ENCODE measurements at places on chromosomes 4 and X. TPM values are rescaled to one million over a fixed set of nuclear protein-coding genes. Genes with fewer than 3 reads are reported as not detected.

TMPRSS11B gene
- total RNA-seq, result 0.27 TPM

GRCh38 chr4:168411318-168412150, 68.8 kb downstream of the DDX60L start:
- no peaks in the 10 kb centered on the region for H3K36me3 ChIP-seq
- no peak overlapping the region for H3K27ac ChIP-seq
- no peak overlapping the region for H3K4me3 ChIP-seq
- no peak for DNase-seq
- H3K4me1 ChIP-seq, result peaks cover 21% of the 10 kb centered on the region
- H3K27me3 ChIP-seq, result no peaks in the 10 kb centered on the region

DNA sequence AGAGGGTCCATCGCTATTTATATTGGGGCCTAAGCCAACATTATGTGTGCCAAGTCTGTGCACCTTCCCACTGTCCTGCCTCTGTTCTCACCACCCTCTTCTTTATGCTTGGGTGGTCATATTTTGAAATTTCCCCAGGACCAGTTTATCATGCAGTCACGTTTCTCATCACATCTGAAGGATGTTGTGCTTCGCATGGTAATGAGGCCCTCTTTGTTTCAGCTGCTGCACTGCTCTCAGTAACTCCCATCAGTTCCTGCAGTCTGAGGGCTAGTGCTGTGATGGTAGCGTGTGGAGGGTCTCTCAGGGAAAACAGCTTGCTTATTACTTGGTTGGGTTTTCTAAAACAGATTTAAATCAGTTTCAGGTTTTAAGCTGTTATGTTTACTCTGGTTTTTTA, 288.0 kb downstream of the AFF2 start:
- no peak overlapping the region for H3K4me3 ChIP-seq
- no peaks in the 10 kb centered on the region for H3K4me1 ChIP-seq
- H3K36me3 ChIP-seq, result no peaks in the 10 kb centered on the region
- no peak for DNase-seq
- no peak overlapping the region for H3K27ac ChIP-seq

DNA sequence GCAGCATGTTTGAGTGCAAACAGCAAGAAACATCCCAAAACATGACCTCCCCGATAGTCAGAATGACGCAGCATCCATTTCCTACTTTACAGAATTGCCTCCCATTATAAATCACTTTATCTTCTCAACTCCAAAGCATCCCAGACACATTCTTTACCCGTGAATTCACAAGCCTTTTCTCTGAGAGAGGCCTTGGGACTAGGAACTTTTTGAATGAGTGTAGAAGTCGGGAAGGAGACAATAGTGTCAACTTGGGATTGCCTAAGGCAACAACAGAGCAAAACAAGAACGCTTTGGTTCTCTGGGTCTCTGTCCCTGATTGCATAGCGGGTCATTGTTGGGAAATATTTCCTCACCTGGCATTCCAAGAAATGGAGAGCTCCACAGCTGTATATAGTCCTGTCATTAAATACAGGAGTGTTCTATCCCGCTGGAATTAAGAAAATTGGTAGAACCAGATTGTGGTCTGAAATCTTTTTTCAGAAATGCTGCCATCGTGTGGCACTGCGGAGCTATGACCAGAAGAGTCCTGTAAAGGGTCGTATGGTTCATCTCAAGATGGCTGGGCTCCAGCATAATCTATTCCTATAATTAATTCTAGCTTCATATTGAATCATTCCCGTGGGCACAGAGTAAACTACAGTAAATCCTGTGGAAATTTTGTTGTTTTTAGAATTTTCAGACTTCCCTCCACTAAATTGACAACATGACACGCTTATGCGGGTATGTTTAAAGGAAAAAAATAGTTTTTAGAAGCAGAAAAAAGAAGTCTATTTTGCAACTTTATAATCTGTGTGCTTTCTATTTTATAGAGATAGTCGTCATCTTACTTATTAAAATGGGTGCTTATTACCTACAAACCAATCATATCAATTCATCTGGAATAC, 2.0 kb upstream of the SPP1 start:
- H3K4me1 ChIP-seq, result peaks cover 27% of the 10 kb centered on the region
- peak; percentile 94 for DNase-seq
- H3K4me3 ChIP-seq, result peak overlapping the region; percentile 47
- H3K27me3 ChIP-seq, result no peaks in the 10 kb centered on the region

DNA sequence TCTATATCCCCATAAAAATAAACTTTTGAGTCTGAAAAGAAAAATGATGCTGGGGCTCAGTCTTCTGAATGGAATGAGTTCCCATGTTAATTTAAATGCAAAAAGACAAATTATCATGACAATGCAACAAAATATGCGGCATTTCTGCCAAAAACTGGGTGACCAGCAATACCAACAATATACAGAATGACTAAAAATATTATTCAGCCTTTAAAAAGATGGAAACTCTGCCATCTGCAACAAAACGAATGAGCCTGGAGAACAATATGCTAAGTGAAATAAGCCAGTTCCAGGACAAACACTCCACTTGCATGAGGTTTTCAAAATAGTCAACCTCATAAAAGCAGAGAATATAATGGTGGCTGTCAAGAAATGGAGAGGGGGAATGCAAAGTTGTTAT, 558.5 kb downstream of the IL15 start:
- H3K4me3 ChIP-seq, result no peak overlapping the region
- DNase-seq, result peak; percentile 57
- no peaks in the 10 kb centered on the region for H3K36me3 ChIP-seq
- H3K27me3 ChIP-seq, result no peaks in the 10 kb centered on the region
- H3K4me1 ChIP-seq, result no peaks in the 10 kb centered on the region

DNA sequence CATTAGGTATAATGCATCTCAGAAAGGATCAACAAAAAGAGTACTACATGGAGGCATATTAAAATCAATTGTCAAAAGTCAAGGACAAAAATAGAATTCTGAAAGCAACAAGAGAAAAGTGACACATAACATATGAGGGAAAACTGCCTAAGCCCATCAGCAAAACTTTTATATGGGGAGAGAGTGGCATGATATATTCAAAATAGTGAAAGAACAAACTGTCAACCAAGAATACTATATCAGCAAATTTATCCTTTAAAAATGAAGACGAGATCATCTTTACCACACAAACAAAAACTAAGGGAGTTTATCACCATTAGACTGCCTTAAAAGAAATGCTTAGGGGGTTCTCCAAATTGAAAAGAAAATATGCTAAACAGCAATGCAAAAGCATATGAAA, 86.4 kb upstream of the CHRDL1 start:
- no peaks in the 10 kb centered on the region for H3K27me3 ChIP-seq
- H3K27ac ChIP-seq, result no peak overlapping the region
- no peak for DNase-seq

DNA sequence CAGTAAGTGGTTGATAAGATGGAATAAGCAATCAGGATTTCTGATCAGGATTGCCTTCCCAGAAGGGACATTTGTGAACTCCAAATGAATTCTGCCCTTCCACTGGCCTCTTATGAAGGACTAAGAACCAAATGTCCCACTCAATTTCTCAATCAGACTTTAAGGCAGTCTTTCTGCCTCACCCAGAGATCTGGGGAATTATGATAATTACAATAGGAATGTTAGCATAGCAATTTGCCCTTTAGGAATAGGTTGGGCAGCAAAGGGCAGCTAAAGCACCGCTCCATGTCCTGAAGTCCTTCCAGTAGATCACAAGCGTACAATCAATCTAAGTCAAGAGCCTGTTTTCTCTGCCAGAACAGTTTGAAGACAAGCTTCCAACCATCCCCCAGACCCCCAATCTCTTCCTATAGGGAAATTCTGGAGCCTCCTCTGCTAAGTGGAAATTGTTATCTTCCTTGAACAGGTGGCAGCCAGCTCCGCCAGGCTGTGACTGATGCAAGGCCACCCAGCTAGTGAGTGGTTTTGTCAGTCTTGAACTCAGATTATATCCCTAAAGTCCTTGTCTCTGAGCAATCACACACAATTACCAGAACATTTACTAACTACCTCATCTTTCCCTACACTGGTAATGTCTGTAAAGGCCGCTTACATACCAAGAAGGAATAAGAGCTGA, 18.6 kb downstream of the NKX3-2 start:
- H3K27ac ChIP-seq, result no peak overlapping the region
- no peak for DNase-seq
- no peaks in the 10 kb centered on the region for H3K36me3 ChIP-seq
- peaks cover 7% of the 10 kb centered on the region for H3K4me1 ChIP-seq
- no peak overlapping the region for H3K4me3 ChIP-seq
- H3K27me3 ChIP-seq, result peaks cover 96% of the 10 kb centered on the region

DNA sequence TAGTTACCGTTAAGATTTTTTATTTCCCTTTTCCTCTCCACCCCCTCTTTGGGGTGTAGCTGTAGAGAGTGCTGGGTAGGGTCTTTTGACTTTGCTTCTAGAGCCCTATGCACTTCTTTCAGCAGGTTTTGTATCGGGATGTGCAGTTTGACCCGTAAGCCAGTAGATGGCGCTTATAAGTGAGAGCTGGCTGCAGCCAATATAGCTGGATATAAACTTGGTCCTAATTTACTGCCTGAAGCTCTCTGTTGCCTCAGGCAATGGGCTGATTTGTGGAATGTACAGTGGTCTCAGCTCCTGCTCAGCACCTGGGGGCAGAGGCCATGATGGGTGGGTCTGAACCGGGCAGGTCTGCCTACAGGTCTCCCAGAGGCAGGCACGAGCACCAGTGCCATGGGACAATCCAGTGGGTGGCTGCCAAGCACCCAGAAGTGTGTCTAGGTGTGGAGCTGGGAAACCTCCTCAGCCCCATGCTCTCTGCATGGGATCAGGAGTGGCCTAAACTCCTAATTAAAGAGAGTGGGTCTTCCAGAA, 146.5 kb downstream of the SPANXN1 start:
- H3K4me1 ChIP-seq, result no peaks in the 10 kb centered on the region
- no peak for DNase-seq
- no peaks in the 10 kb centered on the region for H3K36me3 ChIP-seq
- no peak overlapping the region for H3K4me3 ChIP-seq
- no peaks in the 10 kb centered on the region for H3K27me3 ChIP-seq

All from astrocyte (in vitro differentiated cells and primary cell).